Stimulated activated CD4-positive, alpha-beta T cell treated with anti-CD3 and anti-CD28 coated beads, Interleukin-1b, Interleukin-23, amount 100 ng/mL, for 48 hours (primary cell): ENCODE measurements at places on chromosomes 3 and 15.

DNA sequence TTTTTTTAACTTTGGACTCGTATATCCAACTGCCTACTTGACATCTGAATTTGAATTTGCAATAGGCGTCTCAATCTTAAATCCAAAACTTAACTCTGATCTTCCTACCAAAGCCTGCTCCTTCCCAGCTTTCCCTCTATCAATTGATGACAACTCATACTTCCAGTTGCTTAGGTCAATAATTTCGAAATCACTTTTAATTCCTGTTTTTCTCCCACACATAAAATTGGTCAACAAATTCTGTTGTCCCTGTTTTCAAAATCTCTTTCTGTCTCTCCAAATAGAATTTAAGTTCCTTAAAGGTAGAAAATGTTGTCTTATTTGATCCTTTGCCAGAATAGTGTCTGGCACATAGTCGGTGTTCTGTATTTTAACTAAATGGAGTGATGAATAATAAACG is 332.4 kb downstream of the SATB1 start:
- DNase-seq, result no peak

DNA sequence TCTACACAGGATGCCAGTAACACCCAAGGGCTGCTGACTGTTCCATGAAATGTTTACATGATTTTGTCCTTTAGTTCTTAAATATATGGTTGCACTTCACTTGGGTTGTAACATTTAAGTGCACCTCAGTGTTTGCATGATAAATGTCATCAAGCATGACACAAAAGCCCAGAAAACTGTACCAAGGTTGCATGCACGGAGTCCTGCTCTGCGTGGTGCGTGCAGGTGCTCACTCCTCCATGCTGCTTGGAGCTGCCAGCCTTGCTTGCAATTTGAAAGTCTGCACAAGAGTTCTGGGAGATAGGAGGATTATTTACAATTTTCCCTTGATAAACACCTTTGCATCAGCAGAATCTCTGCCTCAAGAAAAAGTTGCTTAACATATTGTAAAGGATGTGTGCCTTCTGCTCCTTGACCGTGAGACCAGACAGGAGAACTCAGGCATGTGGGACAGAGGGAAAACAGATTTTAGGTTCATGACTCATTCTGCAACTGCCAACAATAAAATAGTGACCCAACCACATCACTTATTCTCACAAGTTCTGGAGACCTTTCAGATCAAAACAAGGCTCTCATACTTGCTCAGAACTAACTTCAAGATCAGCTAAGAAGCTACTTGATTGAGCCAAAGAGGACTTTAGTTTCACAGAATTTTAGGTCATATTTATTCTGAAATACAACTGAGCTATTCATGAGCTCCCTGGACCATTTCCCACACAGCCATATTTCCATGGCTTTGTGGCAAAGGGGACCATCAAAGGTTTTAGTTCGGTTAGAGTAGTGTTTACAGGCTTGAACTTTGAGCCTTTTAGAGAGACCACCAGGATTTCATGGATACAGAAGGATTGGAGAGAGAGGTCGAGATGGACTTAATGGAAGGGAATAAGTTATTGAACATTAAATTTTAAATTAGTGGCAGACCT is 128.4 kb upstream of the ZBED2 start:
- no peak for DNase-seq

DNA sequence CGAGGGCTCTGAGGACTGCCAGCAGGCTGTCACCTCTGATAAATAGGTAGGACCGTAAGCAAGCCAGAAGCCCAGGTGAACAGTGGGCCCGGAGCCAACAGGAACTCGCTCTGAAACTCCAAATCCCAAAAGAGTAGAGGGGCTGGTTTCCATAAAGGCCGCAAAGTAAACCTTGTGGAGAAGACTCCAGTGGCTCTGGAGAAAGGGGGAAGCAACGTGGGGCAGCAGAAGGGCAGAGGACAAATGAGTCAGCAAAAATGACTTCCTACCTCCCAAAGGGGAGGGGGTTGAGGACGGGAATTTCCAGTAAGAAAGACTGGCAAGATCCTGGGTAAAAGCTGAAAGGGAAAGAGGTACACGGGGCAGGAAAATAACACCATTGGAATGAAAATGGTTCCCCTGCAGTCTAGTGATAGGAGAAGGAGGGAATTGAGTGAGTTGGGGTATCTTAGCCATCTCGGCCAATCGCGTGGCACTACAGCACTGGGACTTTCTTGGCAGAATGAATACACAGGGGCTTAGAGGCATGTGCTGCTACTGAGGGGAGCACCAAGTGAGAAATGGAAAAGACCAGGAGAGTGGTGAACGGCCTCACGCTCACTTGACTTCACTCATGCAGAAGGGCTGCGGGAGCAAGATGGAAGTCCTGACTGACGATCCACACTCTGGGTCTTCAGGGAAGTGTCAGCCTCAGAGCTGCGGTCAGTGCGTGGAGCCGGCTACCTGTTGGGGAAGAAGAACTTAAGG is 33.2 kb downstream of the BMF start:
- no peak for DNase-seq

GRCh38 chr3:88231632-88232031 is 81.9 kb downstream of the C3orf38 start:
- no peak for DNase-seq

DNA sequence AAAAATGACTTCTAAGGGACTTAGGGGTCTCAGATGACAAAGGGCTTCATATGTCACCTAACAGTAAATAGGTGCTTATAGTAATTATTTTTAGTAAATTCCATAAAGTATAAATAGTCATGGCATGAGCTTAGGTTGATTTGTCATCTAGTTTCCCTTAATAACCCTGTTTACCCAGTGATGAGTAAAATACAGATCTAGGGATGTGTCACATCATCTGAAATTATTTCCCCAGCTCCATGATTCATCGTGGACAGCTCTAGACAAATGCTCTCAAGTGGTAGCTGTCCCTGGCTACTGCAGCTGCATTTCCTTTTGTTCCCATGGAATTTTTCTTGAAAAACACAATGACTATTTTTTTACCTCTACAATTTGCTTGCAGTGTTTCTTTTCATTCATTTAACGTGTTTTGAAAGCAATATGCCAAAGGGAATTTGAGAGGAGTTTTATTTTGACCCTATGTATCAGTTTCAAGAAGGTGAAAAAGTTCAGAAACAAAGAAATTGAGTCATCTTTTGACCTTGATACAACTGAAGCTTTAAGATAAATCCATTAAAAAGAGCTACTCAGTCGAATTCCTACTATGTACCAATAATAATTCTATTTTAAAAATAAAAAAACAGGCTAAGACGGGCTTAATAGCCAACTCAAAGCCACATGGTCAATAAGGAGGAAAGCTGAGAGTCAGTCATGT is 241.6 kb downstream of the KCNMB2 start:
- DNase-seq, result no peak

DNA sequence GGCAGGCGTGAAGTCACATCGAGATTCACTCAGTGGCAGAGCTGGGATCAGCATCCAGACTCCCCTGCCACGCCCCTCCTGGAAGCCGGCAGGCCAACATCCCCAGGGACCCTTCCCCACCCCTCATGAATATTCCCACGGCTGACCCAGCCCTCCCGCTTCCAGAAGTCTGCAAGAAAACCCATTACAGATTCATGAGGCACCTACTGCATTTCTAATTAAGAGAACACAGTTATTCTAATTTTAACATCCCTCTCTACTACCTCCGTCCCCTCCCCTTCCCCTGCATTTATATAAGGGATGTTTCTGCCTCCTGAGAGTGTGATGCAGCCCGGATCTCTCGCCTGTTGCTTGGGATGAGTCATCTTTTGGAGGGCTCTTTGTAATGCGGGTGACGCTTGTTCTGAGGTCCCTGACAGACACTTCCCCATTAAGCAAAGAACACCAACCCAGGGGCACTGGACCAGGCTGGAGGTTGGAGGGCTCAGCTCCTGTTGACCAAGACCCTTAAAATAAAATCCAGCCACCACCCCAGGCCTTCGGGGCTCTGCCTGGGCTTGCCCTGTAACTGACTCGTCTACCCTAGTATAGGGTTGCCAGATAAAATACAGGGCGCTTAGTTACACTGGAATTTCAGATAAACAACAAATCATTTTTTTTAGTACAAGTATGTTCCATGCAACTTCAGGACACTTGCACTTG is 118.7 kb downstream of the NUP210 start:
- no peak for DNase-seq
